Muscle of back (tissue), 13 donors: ENCODE measurements at places on chromosomes 12 and 14.

DNA sequence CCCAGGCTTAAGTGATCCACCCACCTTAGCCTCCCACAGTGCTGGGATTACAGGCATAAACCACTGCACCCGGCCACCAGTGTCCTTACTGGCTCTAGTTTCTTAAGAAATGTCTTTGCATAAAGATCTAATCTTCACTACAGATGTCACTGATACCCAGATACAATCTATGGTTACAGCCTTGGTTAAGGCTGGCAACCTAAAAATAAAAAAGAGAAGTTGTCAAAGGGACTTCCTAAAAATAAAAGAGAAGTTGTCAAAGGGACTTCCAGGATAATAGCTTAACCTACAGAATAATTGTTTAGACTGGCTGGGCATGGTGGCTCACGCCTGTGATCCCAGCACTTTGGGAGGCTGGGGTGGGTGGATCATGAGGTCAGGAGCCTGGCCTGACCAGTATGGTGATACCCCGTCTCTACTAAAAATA lies 27.6 kb downstream of the ETFBKMT start:
- DNase-seq, result peak; percentile 9

DNA sequence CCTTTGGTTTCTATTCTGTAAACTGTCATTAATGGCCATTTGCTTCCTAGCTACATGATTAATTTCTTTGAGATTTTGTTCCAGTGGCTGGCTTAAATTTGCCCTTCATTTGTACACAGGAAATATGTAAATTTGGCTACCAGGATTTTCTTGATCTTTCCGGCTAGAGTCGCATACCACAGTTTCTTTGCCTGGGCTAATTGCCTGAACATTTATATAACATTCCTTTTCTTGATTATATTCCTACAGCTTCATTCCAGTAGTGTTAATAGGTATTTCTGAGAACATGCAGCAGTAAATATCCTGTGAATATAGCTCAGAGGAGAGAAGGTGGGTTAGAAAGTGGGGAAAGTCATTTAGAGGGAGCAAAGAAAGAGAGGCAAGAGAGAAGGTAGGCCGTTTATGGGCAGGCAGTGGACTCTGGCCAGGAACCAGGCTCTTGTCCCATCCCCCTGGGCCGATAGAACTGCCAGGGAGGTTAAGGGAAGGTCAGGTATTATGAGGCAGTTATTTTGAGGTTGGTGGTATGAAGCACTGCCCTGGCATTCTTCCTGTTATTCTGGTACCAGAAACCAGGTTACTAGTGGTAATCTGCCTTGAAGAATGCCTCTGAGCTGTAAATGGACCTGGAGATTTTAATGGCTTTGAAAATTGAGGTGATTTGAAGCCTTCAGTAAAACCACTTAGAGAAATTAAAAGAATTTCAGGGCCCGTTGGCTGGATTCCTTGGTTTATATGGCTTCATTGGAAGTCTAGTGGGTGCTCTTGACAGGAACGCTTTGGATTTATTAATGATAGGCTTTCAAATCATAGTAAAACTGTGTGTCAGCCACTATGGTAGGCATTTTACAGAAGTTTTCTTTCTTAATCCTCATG lies 4.4 kb downstream of the RNF10 start:
- no peak for DNase-seq

DNA sequence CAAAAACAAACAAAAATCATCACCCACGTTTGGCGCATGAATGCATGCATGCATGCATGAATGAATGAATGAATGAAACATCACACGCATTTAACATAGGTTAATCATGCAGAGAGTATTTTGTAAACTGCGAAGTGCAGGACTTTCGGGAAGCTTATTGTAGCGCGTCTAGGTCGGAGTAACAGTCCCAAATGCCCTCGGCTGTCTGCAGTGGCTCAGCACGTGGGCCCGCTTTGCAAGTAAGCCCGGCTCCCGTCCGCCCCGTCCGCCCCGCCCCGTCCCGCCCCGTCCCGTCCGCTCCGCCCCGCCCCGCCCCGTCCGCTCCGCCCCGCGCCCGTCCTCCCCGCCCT lies 263 bp upstream of the IFT81 start:
- DNase-seq, result no peak

- DNase-seq, result no peak
These were observed 4.4 kb upstream of the NID2 start for GRCh38 chr14:52073251-52073650.

DNA sequence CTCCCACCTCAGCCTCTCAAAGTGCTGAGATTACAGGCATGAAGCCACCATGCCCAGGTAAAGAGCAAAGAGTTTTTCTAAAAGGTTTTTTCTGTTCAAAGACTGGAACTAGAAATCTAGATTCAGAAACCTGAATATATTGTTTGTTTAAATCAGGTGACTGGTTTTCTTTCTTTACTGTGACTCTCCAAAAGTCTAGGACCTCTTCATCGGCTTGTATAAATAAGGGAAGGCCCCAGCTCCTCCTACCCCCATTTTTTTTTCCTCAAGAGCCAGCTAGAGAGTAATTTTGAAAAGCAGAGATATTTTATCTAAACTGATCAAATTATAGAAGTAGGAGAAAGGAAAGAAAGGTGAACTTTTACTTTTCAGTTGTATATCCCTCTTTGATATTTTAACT lies 48.0 kb downstream of the TMEM116 start:
- DNase-seq, result no peak

DNA sequence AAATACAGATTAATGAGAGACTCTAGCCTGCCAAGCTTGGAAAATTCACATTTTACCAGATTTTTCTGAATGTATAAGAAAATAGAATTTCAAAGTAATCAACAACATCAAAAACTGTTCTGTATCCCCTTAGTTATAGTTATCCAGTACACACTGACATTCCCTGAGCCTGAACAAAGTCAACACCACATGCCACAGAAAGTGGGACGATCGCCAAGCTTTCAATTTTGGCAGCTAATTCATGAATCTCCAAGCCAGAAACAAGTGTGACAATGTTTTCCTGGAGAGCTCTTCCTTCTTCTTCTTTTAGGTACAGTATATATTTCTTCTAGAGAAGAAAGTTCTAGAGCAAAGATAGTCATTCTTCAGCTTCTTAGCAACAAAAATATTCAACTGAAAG lies 290.2 kb downstream of the PRKD1 start:
- peak; percentile 69 for DNase-seq

- DNase-seq, result no peak
These were observed 13.4 kb downstream of the MMP17 start for GRCh38 chr12:131841547-131841946.

GRCh38 chr12:2797721-2798418 lies 3.1 kb downstream of the FKBP4 start:
- no peak for DNase-seq

GRCh38 chr12:50085615-50086072 lies 502 bp downstream of the SMARCD1 start:
- DNase-seq, result no peak
